ENCODE measurements at places on chromosomes 3 and 15.

DNA sequence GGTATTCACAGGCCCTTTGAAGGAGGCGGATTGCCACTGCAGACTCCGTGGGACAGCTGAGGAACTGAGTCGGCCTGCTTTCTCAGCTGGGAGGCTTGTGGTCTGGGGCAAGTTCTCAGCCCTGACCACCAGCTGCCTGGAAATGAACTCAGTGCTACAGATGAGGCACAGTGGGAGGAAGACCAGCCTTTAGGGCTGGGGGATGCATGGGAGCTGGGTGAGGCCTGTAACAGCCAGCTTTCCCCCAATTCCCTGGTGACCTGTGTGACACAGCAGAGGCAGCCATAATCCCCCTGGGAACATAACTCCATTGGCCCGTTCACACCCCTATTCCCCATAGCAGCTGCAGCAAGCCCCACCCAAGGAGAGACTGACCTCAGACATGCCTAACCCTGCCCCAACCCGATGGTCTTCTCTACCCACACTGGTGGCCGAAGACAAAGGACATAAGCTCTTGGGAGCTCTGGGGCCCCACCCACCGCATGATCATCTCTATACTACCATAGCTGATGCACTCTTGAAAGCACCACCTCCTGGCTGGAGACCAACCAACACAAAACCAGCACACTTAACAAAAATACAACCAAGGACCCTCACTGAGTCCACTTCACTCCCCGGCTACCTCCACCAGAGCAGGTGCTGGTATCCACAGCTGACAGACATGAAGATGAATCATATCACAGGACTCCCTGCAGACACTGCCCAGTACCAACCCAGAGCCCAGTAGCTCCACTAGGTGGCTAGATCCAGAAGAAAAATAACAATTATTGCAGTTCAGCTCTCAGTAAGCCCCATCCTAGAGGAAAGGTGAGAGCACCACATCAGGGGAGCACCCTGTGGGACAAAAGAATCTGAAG lies 24.9 kb downstream of the ZMAT3 start:
- DNase-seq = no peak

GRCh38 chr3:31659246-31659645 lies 126.5 kb downstream of the STT3B start:
- DNase-seq = no peak

DNA sequence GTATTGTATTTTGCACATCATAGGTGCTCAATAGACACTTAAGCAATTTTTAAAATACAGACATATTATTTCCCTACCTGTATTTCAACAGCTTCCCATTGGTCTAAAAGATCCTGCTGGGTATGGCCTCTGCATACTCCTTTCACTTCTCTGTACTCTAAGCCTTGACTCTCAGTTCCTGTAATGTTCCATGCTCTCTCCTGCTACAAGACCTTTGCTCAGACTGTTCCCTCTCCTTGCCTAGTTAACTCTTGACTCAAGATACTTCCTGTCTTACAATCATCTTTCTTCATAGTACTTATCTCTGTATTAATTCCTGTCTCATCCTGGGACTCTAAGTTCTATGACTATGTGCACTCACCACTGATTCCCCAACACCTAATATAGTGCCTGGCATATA lies 1.7 kb downstream of the SCN11A start:
- DNase-seq = no peak

DNA sequence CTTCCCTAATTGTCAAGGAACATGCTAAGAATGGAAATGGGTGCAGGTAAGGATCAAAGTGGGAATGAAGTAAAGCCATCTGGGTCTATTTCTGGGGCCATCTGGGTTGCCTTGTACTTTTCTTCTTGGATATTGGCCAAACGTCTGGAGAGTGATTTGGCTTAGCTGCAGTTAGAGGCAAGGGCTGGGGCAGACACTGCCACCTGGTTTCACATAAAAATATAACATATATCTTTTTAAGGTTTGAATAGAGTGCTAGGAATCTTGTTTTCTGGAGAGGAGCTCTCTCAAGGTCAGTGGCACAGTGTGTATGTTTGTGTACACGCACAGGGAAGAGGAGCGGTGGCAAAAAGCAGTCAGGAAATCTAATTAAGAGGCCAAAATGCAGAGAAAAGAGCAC lies 24.7 kb upstream of the EOMES start:
- DNase-seq = no peak

GRCh38 chr3:129927072-129927471 lies 33.6 kb upstream of the TMCC1 start:
- no peak for DNase-seq

- DNase-seq = no peak
Measured at GRCh38 chr3:159887911-159888310, 100.7 kb upstream of the IL12A start.

- no peak for DNase-seq
Measured at GRCh38 chr3:62843508-62843907, 31.7 kb downstream of the CADPS start.

DNA sequence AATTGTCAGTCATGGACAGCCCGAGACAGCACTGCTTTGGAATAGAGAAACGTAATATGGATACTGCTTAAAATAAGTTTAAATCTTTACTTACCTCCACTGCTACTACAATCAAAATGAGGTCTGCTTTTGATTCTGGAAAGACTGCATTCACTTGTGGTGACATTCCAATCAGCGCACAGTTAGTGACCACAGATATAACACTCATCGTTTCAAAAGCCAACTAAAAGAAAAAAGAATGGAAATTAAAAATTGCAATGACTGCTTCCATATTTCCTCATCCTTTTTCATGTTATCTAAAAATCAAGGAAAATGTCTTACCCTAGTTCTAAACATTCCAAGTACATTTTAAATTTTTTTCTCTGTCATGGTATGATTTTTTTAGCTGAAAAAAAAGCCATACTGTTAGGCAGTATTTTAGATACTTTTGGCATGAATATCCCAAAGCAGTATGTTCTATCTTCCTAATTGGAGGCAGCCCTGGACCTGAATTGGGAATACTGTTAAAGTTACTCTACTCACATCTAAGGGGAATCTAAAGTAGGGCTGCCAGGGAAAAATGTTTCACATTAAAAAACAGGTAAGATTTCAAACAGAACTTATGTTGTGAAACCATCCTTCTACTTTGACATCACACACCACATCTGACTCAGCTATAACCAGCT lies 72.1 kb downstream of the ANO10 start:
- DNase-seq = no peak

- no peak for DNase-seq
Measured at GRCh38 chr3:88744896-88745295, 362.5 kb upstream of the EPHA3 start.

DNA sequence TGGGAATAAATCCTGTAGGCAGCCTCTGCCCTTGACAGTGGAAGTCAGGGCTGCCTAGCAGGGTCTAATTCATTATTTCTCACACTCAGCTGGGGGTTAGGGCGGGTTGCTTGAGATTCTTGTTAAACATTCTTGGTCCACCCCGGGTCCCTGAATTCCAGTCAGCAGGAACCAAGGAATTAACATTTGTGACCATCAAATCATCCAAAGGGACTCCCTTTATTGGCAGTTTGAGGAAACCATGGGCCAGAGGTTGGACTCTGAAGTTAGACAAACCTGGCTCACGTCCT lies 122.8 kb downstream of the EEFSEC start:
- no peak for DNase-seq

GRCh38 chr15:92009162-92009561 lies 155.7 kb downstream of the SLCO3A1 start:
- peak; percentile 10 for DNase-seq

DNA sequence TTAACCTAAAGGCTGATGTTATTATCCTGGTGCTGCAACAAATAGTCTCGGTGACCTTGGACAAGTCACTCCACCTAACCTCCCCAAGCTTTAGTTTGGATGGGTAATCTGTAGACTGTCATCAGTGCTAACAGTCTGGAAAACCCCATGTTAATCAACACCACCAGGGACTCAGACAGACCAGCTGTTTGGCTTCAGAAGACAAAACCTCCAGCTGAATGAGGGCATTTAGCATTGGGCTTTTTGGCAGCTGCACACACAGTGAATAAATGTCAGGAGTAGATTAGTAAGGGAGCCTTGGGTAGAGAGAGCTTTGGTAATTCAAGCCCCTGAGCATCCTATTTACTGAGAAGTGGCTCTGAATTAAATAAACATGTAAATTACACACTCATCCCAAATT lies 24.9 kb upstream of the C3orf80 start:
- no peak for DNase-seq

- no peak for DNase-seq
Measured at GRCh38 chr15:77421370-77421700, 647 bp downstream of the HMG20A start.

DNA sequence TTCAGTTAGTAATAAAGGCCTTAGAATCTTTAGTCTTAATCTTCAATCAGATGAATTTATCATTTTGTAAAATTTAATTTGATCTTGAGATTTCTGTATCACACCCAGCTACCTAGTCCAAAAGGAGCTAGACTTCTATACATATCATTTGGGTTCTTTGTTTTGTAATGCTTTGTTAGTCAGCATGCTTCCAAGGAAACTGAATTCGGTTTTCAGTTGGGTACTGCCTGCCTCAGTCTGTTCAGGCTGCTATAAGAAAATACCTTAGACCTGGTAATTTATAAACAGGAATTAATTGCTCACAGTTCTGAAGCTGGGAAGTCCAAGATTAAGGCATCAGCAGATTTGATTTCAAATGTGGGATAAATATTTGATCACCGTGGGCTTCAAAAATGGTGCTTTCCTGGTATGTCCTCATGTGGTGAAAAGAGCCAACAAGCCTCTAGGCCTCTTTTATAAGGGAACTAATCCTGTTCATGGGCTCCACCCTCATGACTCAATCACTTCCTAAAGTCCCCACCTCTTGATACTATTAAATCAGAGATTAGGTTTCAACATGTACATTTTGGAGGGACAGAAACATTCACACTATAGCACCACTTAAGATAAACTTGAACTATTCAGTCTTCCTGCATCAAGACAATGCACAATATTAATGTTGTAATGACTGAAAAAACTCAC lies 800.7 kb downstream of the NAALADL2 start:
- DNase-seq = no peak

DNA sequence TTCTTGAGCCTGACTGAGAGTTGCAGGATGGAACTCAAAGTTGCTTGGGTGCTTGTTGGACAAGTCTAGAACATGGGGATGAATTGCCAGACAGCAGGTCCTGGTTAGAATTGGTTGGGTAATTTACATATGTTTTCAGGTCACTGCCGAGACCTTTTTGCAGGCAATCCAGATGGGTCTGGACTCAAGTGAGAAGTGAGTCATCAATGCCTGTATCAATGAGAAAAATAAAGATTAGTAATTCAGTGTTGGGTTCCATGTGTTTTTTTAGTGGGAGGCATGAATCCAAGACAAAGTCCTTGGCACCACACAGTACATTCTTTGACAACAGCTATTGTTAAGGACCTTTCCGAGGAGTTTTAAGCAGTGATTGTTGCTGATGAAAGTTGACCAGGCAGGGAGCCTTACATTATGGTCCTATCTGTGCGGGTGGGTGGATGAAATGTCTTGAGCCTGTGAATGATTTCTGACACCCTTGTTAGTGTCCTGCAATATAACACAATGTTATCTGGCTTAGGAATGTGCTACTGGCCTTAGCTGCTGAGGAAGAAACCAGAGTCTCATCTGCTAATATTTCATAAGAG lies 77.7 kb downstream of the CRYGS start:
- DNase-seq = no peak

DNA sequence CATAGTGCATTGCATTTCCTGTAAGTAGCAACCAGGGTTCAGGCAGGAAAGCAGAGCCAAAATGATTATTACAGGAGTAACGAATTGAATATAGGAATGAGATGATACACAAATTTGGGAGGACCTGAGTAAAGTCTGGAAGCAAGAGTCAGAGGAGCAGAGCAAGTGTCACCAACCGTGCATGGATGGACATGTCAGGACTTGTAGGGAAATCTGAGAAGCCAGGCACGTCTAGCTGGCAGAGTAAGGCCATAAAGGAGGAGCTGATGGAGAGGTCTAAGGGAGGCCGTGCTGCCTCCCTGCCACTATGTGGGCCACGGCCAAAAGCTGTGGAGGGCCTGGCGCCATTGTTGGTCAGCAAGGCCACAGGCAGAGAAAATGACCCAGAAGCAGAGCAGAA lies 22.4 kb downstream of the GJD2 start:
- DNase-seq = no peak

DNA sequence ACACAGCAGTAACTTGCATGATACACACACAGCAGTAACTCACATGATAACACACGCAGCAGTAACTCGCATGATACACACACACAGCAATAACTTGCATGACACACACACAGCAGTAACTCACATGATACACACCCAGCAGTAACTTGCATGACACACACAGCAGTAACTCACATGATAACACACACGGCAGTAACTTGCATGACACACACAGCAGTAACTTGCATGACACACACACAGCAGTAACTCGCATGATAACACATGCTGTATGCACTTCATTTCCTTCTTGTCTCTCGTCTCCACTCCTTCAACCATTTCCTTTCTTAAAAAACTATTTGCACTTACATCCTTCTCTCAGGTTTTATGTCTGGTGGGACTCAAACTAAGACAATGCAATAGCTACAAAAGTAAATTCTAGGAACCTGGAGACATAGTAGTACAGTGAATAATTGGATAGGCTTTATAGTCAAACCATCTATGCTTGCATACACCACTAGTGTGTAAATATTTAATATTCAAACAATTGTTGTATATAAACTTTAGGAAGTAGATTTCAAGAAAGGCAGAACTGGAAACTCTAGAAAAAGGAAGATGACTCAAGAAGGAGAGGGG lies 130.8 kb downstream of the UACA start:
- DNase-seq = no peak

DNA sequence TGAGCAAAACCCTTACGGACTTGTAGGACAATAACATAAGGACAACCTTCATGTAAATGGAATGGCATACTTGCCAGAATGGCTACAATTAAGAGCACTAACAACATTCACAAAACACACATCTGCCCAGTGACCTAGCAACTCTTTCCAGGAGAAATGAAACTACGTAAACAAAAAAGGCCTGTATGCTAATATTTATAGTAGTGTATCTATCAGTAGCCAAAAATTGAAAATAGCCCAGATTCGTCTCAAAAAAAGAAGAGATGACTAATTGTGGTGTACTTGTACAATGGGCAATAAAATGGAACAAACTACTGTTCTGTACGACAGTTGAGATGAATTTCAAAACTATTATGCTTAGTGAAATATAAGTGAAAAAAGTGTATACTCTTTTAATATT lies 38.4 kb downstream of the CMC1 start:
- no peak for DNase-seq

- no peak for DNase-seq
Measured at GRCh38 chr15:48440084-48440483, 108.9 kb downstream of the DUT start.

DNA sequence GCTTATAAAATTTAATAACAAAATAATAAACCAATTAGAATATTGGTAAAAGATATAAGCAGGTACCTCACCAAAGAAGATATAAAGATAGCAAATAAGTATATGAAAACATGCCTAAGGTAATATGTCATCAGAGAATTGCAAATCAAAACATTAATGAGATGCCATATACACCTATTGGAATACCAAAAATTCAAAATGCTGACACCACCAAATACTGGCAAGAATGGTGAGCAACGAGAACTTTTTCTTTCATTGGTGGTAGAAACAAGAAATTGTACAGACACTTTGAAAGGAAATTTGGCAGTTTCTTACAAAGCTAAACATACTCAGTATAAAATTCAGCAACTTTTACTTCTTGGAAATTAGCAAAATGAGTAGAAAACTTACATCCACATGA lies 346.9 kb upstream of the ROBO1 start:
- DNase-seq = no peak
